Endodermal cell (in vitro differentiated cells): ENCODE measurements at places on chromosomes 6 and 20.

GRCh38 chr6:74993136-74993535 lies 212.7 kb downstream of the COL12A1 start:
- DNase-seq, result no peak

DNA sequence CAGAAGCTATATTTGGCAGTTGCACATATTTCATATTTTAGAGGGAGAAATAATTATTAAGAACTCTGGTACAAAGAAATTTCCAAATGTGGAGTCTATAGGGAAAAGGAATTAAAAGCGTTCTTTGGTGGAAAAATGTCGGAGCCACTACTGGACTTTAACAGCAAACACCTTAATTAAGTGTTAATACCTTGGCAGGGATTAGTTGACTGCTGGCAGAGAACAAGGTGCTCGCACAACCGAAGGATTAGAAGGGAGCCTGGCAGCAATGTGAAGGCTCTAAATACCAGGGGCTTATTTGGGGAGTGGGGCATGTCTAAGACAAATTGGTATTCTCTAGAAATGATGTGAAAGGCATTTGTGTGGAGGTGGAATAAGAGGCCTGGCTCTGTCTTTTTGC lies 98.9 kb downstream of the PAK5 start:
- no peak for DNase-seq

- no peak for DNase-seq
These were observed 5.5 kb upstream of the MTG2 start for GRCh38 chr20:62177307-62177706.

GRCh38 chr20:38804682-38805501 lies 605 bp upstream of the PPP1R16B start:
- peak; percentile 84 for DNase-seq

- DNase-seq, result no peak
These were observed 3.5 kb downstream of the MCUR1 start for GRCh38 chr6:13810688-13811446.

DNA sequence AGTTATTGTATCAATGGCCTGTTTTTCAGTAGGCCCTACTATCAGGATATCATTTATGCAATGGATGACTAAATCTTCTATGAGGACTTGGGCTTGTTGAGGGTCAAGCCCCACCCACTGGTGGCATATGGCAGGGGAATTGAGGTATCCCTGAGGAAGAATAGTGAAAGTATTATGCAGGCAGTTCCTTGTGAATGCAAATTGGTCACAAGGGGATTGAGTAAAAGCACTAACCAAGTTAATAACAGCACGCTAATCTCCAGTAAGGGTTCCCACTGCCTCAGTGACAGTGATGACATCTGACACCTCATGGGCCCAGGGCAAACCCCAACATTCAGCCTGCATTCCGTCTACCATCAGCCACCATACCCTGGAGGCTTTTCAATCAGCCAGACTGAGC lies 14.9 kb downstream of the BPIFA1 start:
- no peak for DNase-seq

GRCh38 chr6:151240791-151241642 lies 1.2 kb downstream of the AKAP12 start:
- peak; percentile 82 for DNase-seq
